ENCODE measurements at places on chromosomes 5 and 9. TPM values are rescaled to one million over a fixed set of nuclear protein-coding genes. Genes with fewer than 3 reads are reported as not detected.

The ITGA2 gene
- 10.5 TPM for total RNA-seq

The PIP5K1B gene
- not detected for total RNA-seq

The PCDHGC5 gene
- total RNA-seq: 0.65 TPM

The SOX30 gene
- total RNA-seq: not detected

The CPLANE1 gene
- 8.7 TPM for total RNA-seq

The FANCG gene
- 10.4 TPM for total RNA-seq

The ELOVL7 gene
- total RNA-seq: 0.16 TPM

The CDHR2 gene
- not detected for total RNA-seq

The ANKRD18A gene
- not detected for total RNA-seq

The ACOT12 gene
- not detected for total RNA-seq
